Upper lobe of right lung (tissue), 1 donor: ENCODE measurements at places on chromosomes 1 and 21. TPM values are rescaled to one million over a fixed set of nuclear protein-coding genes. Genes with fewer than 3 reads are reported as not detected.

- H3K27ac ChIP-seq: no peak within 1 kb of the TSS
- H3K4me3 ChIP-seq: peak within 1 kb of the TSS; percentile 51
- H3K4me1 ChIP-seq: no peaks in the 10 kb centered on the region
- peak; percentile 73 for DNase-seq
Measured at GRCh38 chr1:240611619-240612480, at the start of gene GREM2. Gene GREM2 (minus strand): TSS chr1:240612155. CDS start chr1:240493475, 118,680 bp downstream.

GRCh38 chr1:56378341-56379070, 200.9 kb downstream of the PLPP3 start:
- no peaks in the 10 kb centered on the region for H3K27me3 ChIP-seq
- H3K27ac ChIP-seq: no peak overlapping the region
- no peak overlapping the region for H3K4me3 ChIP-seq

DNA sequence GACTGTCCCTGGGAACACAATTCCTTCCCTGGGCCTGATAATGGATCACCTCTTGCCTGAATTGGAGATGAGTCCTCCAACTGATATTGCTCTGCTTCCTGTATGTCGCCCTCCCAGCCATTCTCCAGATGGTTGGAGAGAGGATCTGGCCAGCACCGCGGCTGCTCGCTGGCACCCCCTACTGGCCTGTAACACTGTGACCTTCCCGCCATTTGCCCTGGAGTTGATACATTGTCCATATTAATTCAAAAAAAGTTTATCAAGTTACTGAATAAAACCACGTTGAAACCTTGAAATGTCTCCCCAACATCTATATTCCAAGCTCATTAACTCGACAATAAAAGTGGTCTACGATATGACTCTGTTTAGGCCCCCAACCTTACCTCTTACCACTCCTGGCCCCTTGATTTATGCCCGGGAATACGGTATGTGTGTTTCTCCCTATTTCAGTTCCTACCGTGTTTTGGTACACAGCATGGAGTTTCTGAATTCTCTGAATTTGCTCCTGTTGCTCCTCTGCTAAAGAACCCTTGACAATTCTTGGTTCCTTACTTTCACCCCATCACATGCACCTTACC, 241.8 kb upstream of the KIAA0040 start:
- no peak overlapping the region for H3K4me3 ChIP-seq
- DNase-seq: no peak
- no peaks in the 10 kb centered on the region for H3K36me3 ChIP-seq
- H3K4me1 ChIP-seq: no peaks in the 10 kb centered on the region

GRCh38 chr1:242147096-242147976, 148.4 kb upstream of the MAP1LC3C start:
- H3K27ac ChIP-seq: peak overlapping the region; percentile 56
- no peaks in the 10 kb centered on the region for H3K36me3 ChIP-seq
- no peaks in the 10 kb centered on the region for H3K27me3 ChIP-seq
- H3K4me3 ChIP-seq: peak overlapping the region; percentile 28
- no peaks in the 10 kb centered on the region for H3K4me1 ChIP-seq

DNA sequence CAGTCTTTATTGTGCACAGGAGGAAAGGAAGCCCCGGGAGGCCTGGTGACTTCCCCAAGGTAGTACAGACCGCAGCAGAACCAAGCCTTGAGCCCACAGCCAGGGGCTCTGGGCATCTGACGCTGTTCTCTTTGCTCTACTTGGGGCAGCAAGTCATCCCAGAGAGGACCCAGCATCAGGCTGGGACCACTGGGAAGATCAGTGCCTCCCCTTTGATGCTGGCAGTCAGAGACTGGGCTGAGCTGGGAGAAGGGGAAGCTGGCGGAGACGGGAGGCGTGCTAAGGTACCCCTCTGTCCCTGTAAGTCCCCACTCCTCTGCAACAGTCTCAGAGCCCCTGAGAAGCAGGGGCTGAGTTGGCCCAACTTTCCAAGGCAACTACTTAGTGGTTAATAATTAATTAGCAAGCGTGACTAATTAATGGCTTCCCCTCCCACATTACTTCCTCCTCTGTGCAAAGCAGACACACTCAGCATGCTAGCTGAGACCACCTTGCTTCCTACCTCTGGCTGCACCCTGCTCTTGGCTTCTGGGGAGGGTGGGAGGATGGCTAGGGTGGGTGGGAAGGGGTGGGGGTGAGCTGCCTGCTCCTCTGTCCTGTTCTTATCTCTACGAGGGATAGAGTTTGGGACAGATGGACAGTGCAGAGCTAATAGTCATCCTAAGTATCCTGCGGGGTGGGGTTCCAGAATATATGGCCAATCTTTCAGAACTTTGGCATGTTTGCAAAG, 1.3 kb downstream of the INAVA start:
- H3K4me3 ChIP-seq: peak overlapping the region; percentile 41
- H3K27me3 ChIP-seq: peaks cover 7% of the 10 kb centered on the region
- no peaks in the 10 kb centered on the region for H3K36me3 ChIP-seq
- no peak for DNase-seq
- peaks cover 7% of the 10 kb centered on the region for H3K4me1 ChIP-seq

- H3K4me1 ChIP-seq: no peaks in the 10 kb centered on the region
- H3K4me3 ChIP-seq: no peak overlapping the region
- H3K36me3 ChIP-seq: peaks cover 15% of the 10 kb centered on the region
- H3K27ac ChIP-seq: no peak overlapping the region
Measured at GRCh38 chr1:95246511-95246910, 12.5 kb downstream of the RWDD3 start.

Gene PLA2G2F
- total RNA-seq: not detected

Gene ZMYND12
- 1.9 TPM for total RNA-seq

Gene ARHGEF16
- total RNA-seq: 12.2 TPM

GRCh38 chr1:43214501-43215444, 42.6 kb downstream of the CFAP57 start:
- H3K36me3 ChIP-seq: no peaks in the 10 kb centered on the region
- no peak overlapping the region for H3K4me3 ChIP-seq
- no peak for DNase-seq

Gene NPR1
- 69.4 TPM for total RNA-seq

- DNase-seq: peak; percentile 89
- no peaks in the 10 kb centered on the region for H3K27me3 ChIP-seq
- H3K4me1 ChIP-seq: peaks cover 31% of the 10 kb centered on the region
- H3K4me3 ChIP-seq: peak within 1 kb of the TSS; percentile 49
- H3K27ac ChIP-seq: peak within 1 kb of the TSS; percentile 60
- H3K36me3 ChIP-seq: peaks cover 28% of the 10 kb centered on the region
Measured at GRCh38 chr1:220786337-220787068, at the start of gene MTARC1. Gene MTARC1 (plus strand): TSS chr1:220786913. CDS start chr1:220786945, 32 bp downstream.

- no peak for DNase-seq
- H3K36me3 ChIP-seq: no peaks in the 10 kb centered on the region
- H3K27ac ChIP-seq: no peak overlapping the region
- H3K4me3 ChIP-seq: no peak overlapping the region
- no peaks in the 10 kb centered on the region for H3K27me3 ChIP-seq
- H3K4me1 ChIP-seq: no peaks in the 10 kb centered on the region
Measured at GRCh38 chr1:185500001-185500626, 183.1 kb upstream of the IVNS1ABP start.

Gene ZNF326
- 18.0 TPM for total RNA-seq

Gene SYTL1
- total RNA-seq: 30.6 TPM

- H3K27me3 ChIP-seq: no peaks in the 10 kb centered on the region
- no peak for DNase-seq
- no peaks in the 10 kb centered on the region for H3K4me1 ChIP-seq
- H3K4me3 ChIP-seq: no peak overlapping the region
- no peak overlapping the region for H3K27ac ChIP-seq
Measured at GRCh38 chr1:13918862-13919261, 218.9 kb downstream of the PRDM2 start.

Gene CSMD2
- 0.67 TPM for total RNA-seq

Gene ATP6V0B
- 191 TPM for total RNA-seq

DNA sequence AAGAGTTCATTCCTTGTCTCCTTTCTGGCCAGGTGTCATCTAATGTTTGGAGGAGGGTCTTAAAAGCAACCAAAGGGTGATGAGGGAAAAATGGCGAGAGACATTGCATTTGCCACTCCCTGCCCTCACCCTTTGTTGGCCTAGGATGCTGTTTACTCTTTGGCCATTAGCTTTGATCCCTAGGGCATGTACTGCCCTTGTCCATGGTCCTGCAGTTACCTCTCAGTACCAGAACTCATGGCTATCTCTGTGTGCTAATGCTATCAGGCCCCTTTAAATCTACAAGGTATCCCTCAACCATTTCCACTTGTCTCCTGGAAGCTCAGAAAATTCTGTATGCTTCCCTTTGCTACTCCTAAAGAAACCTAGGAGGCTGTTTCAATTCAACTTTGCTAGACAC, 424.8 kb upstream of the PLXNA2 start:
- no peak overlapping the region for H3K27ac ChIP-seq
- H3K4me1 ChIP-seq: no peaks in the 10 kb centered on the region
- DNase-seq: no peak
- no peaks in the 10 kb centered on the region for H3K36me3 ChIP-seq

Gene IRF6
- total RNA-seq: 17.9 TPM

Gene PGLYRP3
- total RNA-seq: not detected

- peaks cover 34% of the 10 kb centered on the region for H3K27me3 ChIP-seq
- peak overlapping the region; percentile 59 for H3K4me3 ChIP-seq
- peaks cover 7% of the 10 kb centered on the region for H3K4me1 ChIP-seq
Measured at GRCh38 chr1:998745-998994, 1.2 kb downstream of the HES4 start.

DNA sequence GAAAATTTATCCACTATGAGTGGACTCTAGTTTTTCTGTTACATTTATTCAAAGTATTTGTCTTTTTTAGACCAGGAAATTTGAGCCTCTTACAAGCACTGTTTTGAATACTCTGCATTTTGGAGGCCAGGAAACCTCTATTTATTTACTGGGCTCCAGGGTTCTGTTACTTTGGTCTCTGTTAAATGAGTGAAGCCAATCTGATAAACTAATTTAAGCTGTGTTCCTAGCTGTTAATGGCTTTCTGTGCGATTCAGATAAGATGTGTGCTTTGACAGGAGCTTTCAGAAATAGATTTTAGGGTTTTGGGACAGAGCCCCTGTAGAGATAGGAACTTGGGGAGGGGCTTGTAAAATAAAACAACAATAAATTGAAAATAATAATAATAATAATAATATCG, 23.9 kb downstream of the ACKR1 start:
- H3K4me1 ChIP-seq: no peaks in the 10 kb centered on the region
- H3K4me3 ChIP-seq: no peak overlapping the region
- DNase-seq: no peak

- peaks cover 18% of the 10 kb centered on the region for H3K4me1 ChIP-seq
- H3K4me3 ChIP-seq: no peak overlapping the region
- no peak overlapping the region for H3K27ac ChIP-seq
- H3K27me3 ChIP-seq: no peaks in the 10 kb centered on the region
- H3K36me3 ChIP-seq: no peaks in the 10 kb centered on the region
- DNase-seq: no peak
Measured at GRCh38 chr1:43711049-43711448, 3.7 kb downstream of the ST3GAL3 start.

GRCh38 chr1:28309702-28310101, 19.1 kb upstream of the MED18 start:
- H3K4me1 ChIP-seq: peaks cover 4% of the 10 kb centered on the region
- H3K27ac ChIP-seq: no peak overlapping the region
- H3K36me3 ChIP-seq: no peaks in the 10 kb centered on the region
- H3K4me3 ChIP-seq: no peak overlapping the region

Gene LMOD1
- 38.3 TPM for total RNA-seq

DNA sequence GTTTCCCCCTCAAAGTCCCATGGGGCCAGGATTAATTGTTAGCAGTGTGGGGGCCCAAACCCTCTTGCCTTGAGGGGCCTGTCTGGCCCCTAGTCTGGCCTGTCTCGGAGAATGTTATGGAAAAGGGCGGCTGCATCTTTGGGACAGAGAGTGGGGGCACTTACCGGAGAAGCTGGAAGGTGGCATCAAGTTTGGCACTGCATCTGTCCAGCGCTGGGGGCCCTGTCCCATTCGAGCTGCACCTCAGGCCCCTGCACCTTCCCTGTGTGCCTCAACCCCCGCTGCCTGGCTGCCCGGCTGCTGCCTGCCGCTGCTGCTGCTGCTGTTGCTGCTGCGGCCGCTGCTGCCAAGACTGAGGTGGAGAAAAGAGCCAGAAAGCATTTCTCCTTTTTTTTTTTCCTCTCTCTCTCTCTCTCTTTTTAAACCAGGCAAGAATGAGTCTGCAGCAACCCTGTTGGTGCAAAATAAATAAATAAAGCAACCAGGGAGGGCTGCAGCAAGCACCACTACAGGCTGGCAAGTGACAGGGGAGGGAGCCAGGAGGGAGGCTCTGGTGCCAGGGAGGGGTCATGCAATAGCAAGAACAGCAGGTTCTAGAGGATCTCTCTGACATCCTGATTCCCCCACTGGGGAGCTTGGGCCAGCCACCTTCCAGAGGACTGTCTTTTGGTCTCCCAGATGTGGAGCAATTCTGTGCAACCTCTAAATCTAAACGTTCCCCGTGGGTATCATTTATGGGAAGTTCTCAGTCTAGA, at the start of gene LINGO4:
Gene LINGO4 (minus strand): TSS at position 354 of the 755 bp plus-strand sequence. CDS start 2,715 bp downstream, outside the sequence.
- H3K27me3 ChIP-seq: peaks cover 2% of the 10 kb centered on the region
- H3K4me1 ChIP-seq: no peaks in the 10 kb centered on the region
- DNase-seq: no peak

Gene LCE6A
- total RNA-seq: not detected

Gene FCRL2
- 0.20 TPM for total RNA-seq

Gene LENEP
- not detected for total RNA-seq

Gene RAD54L
- 1.0 TPM for total RNA-seq

DNA sequence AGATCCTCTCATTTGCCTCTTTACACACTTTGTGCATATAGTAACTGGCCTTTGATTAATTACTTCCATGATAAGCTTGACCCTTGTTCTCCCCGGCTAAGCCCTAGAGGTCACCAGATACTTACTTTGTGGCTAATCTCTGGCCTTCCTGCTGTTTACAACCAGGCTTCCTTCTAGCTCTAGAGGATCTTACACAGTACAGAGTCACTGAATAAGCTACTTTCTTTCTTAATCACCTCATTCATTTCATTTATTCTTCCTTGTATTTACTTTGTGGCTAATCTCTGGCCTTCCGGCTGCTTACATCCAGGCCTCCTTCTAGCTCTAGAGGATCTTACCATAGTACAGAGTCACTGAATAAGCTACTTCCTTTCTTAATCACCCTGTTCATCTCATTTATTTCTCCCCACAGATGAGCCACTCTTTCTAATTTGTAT, 144.3 kb upstream of the C1orf21 start:
- no peak overlapping the region for H3K4me3 ChIP-seq
- H3K4me1 ChIP-seq: peaks cover 8% of the 10 kb centered on the region
- H3K27ac ChIP-seq: no peak overlapping the region
- H3K27me3 ChIP-seq: no peaks in the 10 kb centered on the region

DNA sequence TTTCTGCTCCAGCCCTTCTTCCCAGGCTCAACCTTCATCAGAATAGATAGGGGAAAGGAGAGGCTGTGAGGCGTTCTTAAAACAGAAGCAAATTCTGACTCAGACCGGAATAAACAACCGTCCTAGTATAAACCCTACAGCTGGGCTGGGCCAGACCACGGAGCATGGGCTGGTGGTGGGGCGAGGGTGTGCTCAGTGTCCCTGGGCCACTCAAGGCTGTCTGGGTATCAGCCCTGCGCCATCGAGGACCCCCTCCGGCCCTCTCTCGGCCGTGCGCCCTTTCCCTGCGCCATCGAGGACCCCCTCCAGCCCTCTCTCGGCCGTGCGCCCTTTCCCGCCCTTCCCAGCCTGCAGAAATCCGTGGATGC, 36.0 kb downstream of the CAPN2 start:
- peak overlapping the region; percentile 55 for H3K4me3 ChIP-seq
- H3K27me3 ChIP-seq: no peaks in the 10 kb centered on the region
- peaks cover 84% of the 10 kb centered on the region for H3K36me3 ChIP-seq
- no peak for DNase-seq
- H3K27ac ChIP-seq: peak overlapping the region; percentile 76

- H3K4me1 ChIP-seq: no peaks in the 10 kb centered on the region
- no peaks in the 10 kb centered on the region for H3K27me3 ChIP-seq
- H3K27ac ChIP-seq: no peak overlapping the region
- DNase-seq: no peak
- H3K4me3 ChIP-seq: no peak overlapping the region
Measured at GRCh38 chr1:22537441-22538139, 25.7 kb upstream of the EPHA8 start.
